Hematopoietic multipotent progenitor cell treated with erythropoietin and hydrocortisone succinate and interleukin-3 and kit ligand, for 6 days (in vitro differentiated cells): ENCODE measurements at places on chromosomes 5 and 9.
A peak's percentile ranks its signal among the peaks of the same experiment; 100 is the strongest.

DNA sequence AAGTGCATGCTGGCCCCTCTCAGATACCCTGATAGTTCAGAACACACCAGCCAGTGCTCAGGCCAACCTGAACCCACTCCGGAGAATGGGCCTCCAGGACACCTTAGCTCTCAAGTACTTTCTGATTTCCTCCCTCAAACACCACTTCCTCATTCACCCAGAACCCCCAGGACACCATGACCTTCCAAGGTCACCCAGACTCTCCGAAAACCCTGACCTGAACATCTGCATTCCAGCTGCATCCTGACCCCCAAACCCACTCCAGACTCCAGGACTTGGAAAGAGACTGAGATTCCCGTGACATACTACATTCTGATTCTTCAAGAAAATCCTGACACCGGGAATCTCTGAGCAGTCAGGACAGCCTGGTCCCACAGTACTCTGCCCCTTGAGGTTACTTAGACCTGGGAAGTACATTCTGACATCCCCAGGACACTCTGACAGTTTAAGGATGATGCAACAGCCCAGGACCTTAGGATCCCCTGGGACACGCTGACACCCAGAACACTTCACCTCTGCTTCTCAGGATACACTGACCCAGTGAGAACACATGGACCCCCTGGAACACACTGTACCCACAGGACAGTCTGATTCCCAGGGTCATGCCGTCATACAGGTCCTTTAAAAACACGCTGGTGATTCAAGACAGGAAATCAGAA is 747 bp upstream of the PROP1 start:
- DNase-seq: no peak

- no peak for DNase-seq
Observed at GRCh38 chr9:109889456-109889855, 109.5 kb downstream of the PALM2AKAP2 start.

- no peak for DNase-seq
Observed at GRCh38 chr5:140202078-140202477, 27.1 kb downstream of the CYSTM1 start.

DNA sequence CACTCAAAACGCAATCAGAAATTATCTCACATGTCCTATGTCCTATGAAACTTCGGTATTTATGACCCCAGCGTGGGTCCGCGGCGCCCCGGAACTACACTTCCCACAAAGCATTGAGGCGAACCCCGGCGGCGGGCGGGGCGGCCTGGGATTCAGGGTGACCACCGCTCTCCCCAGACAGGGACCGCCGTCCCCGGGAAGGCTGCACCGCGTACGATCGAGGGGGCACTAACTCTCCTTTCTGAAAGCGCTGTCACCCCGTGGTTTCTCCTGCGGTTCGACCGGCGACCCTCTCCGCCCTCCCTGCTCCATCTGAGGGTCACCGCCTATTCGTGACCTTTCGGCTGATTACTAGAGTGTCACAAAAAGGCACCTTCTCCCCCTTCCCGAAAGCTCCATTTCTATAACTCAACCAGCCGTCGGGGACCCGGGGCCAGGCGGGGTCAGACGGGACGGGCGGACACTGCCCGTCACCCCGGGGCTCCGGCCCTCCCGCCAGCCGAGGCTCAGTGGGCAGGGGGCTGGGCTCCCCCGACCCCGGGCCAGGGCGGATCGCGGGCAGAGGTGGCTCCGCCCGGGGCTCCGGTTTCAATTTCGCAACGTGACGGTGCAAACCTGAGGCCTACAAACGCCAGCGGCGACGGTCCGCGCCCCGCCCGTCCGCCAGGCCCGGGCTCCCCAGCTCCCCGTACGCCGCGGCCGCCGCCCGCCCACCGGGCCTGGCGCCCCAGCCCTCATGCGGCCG is 1.3 kb downstream of the ECPAS start:
- peak; percentile 85 for DNase-seq

DNA sequence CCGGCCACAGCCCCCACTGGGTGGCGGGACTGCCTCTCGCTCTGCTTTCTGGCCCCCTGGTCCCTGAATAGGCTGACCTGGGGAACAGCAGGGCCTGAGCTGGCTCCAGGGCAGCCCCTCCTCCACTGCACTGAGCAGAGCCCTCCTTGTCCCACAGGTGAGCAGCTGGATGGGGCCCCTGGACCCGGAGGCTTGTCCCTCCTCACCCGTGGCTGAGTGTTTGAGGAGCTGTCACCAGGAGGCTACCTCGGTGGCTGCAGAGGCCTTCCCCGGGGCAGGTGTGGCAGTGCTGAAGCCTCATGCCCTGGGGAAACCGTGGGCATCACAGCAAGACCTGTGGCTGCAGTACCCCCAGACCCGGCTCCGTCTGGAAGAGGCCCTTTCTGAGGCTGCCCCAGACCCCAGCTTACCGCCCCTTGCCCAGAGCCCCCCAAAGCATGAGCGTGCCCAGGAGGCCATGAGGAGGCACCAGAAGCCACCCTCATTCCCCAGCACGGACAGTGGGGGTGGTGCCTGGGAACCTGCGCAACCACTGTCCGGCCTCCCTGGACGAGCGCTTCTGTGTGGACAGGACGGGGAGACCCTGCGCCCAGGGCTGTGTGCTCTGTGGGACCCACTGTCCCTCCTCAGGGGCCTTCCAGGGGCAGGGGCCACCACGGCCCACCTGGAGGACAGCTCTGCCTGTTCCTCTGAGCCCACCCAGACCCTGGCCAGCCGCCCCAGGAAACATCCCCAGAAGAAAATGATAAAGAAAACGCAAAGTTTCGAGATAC is 28.5 kb upstream of the LRRC14B start:
- DNase-seq: no peak

- DNase-seq: no peak
Observed at GRCh38 chr5:28737222-28737621, 1698.8 kb upstream of the CDH9 start.

- DNase-seq: peak; percentile 1
Observed at GRCh38 chr5:26691486-26691885, 346.9 kb downstream of the CDH9 start.

GRCh38 chr9:87034841-87035240 is 87.5 kb upstream of the GAS1 start:
- DNase-seq: no peak

GRCh38 chr5:122981846-122982245 is 54.7 kb downstream of the PPIC start:
- DNase-seq: no peak

DNA sequence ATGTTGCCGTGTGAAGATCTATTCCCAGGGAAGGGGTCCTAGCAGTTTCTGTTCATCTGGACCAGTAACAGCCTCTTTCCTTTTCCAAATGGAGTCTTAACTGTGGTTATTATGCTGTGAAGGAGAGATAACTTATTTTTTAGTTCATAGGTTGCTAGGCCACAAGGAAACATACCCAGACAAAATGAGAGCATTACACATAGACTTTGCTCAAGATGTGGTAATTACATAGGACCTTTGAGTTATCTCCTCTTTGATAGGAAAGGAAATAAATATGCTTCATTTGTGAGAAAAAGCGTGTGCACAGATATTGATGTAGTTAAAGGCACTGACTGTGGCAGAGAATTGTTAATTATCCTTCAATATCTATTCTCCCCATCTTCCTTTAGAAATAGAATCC is 52.5 kb upstream of the SNX2 start:
- DNase-seq: no peak

DNA sequence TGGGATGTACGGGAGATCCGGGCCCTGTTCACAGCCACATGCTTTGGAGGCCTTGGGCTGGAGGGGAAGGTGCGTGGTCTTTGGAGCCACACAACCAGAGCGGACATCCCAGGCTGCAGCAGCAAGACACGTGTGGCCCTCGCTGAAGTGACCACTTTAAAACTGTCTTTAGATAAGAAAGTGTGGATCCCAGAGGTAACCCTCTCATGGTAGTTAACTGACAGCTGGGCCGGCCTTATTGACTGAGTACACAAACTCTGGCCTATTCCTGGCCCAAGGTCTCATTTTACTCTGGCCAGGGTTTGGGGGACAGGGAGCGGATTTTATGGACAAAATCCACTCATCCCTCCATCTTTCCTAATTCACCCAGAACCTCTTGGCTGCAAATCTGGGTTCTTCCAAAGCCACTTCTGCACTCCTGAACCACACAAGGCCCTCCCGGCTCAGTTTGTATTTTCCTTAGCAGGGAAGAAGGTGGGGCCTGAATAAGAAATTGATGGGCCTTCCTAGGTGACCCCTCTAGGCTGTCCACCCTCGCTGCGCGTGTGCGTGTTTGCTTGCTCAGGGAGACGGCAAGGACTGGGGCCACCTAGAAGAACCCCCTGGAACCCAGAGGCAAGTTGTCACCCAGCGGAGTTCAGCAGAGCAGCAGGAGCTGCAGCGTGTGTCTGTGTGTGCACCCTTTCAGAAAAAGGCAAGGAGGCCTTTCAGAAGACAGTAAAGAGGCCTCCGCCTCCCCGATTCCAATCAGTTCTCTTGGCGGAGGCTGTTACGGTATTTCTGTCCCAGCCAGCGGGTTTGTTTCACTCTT is 73.3 kb upstream of the ORM1 start:
- DNase-seq: no peak

DNA sequence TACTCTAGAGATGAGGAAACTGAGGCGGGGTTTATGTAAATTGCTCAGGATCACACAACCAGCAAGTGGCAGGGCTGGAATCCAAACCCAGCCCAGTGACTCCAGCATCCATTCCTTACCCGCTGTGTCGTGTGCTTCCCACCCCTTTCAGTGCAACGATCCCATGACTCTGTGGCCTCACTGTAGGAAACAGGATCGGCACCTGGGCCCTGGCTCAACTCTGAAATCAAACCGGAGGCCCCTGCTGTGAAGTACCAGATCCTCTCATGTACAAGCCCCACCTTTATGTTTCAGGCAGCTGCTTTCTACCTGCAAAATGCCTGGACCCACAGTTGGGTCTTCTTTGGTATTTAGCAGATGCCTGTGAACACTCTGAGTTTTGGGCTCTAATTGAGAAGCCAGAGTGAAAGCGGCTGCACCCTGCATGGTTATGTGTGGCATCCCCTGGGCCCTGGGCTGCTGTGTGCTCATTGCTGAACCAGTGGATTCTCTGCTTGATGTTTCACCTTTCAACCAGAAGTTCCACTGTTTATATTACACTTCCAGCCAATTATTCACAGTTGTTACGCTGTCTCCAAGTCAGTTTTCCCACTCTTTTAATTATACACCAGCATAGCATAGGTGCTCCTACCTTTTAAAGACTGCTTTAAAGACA is 36.7 kb downstream of the ABLIM3 start:
- no peak for DNase-seq

DNA sequence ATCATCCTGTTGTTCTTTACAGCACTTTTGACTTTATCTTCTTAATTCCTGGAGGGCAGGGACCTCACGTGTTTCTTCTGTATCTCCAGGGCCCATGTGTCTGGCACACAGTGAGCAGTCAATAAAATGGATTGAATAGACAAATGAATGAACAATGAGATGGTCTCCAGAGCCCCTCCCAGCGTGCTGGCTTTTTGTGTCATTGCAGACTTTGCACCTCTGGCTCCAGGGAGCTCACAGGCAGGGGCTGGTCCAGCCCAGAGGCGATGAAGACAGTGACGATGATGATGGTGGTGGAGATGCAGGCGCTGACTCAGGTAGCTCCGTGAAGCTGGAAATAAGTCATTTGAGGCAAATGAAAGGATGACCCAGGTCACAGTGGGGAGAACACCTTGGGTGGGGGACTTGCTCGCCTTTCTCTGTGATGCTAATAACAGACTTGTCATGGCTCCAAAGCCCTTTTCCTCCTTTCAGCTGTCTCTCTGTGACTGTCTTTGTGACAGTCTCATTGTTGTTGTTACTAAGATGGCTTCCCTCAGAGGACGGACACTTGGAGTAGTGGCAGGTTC is 30.4 kb upstream of the FABP6 start:
- DNase-seq: peak; percentile 53

- DNase-seq: no peak
Observed at GRCh38 chr9:34387239-34387638, 10.5 kb upstream of the MYORG start.

DNA sequence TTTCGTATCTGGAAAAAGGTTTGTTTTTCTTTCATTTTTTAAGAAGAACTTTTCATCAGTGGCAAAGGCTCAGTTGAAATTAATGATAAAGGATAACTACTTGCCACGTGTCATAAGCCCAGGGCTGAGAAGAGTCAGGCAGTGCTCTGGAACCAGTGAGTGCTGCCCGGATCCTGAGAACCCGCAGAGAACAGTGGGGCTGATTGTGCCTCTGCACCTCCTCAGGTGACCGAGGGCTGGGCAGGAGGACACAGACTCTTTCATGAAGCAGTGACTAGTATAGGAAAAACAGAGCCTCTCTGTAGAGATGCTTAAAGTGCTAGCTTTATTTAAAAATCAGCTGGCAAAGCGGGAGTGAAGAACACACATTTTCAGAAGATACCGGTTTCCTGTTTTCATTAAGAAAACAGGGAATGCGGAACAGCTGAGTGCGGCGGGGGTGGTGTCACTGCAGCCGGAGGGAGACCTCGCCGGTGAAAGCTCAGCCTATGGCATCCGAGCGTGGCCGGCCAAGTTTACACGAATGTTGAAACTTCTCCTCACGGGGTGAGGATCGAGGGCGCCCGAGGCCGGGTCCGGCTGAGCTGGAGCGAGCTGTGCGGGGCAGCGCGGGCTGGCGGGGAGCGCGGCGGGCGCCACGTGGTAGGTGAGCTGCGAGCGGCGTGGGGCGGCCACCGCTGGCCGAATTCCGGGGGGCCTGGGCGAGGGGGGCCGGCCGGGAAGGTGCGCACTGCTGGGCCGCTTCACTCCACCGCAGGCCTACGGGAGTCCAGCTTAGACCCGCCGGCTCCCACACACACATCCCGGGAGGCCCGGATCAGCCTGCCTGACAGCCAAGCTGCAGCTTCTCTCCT is 134.7 kb upstream of the DMRT1 start:
- DNase-seq: peak; percentile 80

GRCh38 chr5:141753971-141754713 is 72.1 kb upstream of the ARAP3 start:
- peak; percentile 78 for DNase-seq

GRCh38 chr9:123282362-123283047 is 14.1 kb upstream of the STRBP start:
- peak; percentile 31 for DNase-seq

- DNase-seq: no peak
Observed at GRCh38 chr9:27595733-27596132, 22.5 kb upstream of the C9orf72 start.

GRCh38 chr5:78829811-78830527 is 155.1 kb downstream of the ARSB start:
- no peak for DNase-seq

DNA sequence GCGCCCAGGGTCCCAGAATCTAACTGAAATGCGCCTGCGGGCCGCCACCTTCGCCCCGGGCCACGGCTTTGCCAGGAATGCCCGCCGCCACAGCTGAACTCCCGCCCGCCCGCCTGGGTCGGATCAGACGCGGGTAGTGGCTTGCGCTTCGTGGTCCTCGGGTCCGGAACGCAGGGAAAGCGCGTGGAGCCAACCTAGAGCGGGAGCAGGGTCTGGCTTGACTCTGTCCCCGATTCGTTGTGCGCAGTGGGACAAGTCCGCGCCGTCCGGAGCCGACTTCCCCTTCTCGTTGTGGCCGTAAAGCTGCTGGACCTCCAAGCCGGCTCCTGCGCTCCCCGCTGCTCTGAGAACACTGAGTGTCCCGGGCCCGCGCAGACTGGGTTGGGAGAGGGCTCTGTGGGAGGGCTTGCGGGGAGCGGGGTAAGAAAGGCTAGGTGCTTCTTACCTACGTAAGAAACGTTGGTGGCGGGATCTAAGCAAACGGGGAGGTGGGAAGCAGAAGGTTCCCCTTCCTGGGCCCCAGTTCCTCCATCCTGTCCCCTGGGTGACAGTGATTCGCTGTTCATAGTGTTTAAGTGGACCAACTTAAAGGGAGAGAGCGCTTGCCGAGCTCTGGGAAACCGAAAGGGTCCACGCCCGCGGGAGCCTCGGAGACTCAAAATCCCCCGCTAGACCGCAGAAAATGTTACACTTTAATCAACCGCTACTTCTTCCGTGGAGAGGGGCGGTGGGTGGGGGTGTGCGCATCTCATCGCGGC is 4.4 kb upstream of the FOXE1 start:
- no peak for DNase-seq
